ENCODE measurements at places on chromosomes 1 and 21. TPM values are rescaled to one million over a fixed set of nuclear protein-coding genes. Genes with fewer than 3 reads are reported as not detected.

GRCh38 chr1:246647113-246647512, 77.1 kb upstream of the SCCPDH start:
- DNase-seq = peak; percentile 83

GRCh38 chr1:1955621-1956094, 36.6 kb upstream of the TMEM52 start:
- no peak for DNase-seq

GRCh38 chr1:89588480-89588879, 44.4 kb upstream of the LRRC8C start:
- DNase-seq = no peak

MX2 gene
- 0.36 TPM for total RNA-seq

TDRD5 gene
- 6.0 TPM for total RNA-seq

DNA sequence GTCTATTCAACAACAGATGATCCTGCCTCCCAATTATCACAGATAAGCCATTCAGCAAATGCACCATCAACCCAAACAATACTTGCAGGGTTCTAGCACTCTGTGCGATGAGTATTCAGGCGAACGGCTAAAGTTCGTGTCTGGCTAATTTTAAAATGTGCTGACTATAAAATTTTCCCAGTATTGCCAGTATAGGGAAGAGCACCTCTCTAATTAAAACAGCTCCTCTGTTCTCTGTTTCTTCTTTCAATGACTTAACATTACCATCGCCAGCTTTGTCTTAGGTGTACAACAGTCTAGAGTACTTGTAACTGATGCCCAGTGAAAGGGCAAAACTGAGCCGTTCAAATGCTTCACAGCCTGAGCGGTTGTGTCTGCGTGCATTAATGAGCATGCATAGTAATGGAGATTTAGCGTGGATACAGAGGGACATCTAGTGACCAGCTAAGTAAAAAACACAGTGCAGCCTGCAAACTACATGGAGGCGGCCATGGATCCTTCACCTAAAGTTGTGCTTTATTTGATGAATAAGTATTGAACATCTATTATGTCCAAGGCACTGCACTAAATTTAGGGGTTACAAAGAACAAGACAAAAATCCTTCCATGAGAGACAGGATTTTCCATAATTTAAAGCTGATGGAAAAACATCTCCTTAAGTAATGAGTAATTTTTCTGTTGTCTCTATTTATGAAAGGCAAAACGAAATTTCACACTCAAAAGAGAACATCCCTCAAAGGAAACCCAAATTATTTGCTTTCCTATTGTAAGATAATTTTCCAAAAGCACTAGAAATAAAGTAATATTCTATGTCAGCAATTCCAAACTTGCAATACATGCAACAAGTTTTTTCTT, 120.0 kb downstream of the SETD4 start:
- peak; percentile 48 for DNase-seq

DNA sequence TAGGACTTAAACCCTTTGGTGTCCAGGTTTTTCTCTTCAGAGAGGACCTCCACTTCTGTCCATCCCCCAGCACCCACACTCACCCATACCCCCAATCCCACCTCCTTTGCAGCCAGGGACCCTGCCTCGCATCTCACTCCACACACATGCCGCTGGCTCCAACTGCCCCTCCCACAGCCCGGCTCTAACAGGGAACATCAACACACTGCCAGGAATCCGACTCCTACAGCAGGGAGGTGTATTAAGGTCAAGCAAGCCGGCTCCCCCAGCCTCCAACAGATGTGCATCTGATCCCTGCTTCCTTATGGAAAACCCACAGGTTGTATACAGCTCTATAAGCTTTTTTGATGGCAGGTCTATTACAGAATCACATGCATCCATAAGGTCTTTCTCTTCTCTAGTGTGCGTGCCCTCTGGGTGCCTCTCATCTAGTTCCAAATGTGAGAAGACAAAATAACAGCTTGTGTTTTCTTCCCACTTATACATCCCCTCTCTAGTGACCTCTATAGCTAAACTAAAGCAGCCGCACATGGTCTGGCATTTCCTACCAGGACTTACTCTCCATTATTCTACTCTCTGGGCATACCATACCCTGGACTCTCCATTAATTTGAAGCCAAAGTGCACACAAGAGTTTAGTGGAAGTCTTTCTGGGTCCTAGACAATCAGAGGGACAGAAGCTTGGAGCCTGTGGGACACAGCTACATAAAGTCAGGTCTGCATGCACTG, 16.3 kb downstream of the PIK3C2B start:
- no peak for DNase-seq
